ENCODE measurements at places on chromosomes 6 and 20.

DNA sequence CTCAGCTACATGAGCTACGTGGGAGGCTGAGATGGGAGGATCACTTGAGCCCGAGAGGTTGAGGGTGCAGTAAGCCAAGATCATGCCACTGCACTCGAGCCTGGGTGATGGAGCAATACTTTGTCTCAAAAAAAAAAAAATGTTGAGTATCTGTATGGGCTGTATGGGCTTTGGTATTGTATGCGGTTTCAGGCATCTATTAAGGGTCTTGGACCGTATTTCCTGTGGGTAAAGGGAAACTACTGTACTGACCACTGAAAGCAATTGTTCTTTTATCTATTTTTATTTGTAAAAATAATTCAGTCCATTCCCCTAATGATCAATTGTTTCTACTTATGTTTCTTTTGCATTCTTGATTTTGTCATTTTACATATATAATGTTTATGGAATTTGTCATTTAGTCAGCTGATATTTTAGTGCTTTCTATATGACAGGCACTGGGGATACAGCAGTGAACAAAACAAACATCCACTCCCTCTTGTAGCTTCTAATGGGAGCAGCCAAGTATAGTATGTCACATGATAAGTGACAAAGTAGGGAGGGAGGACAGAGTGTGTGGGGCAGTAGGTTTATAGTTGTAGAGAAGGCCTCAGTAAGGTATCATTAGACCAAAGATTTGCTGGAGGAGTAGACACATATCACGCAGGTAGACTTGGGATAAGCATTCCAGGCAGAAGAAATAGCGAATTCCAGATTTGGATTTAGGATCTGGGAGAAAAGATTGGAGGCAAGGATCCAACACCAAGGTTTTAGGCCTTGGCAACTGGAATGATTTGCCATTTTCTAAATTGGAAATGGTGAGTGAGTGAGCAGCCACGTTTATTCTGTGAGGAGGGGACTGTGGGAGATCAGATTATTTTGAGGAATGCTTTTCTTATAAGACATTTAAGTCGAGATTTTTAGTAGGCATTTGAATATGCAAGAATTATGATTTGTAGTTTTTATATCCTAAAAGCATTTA lies 6.0 kb downstream of the PCMT1 start:
- DNase-seq = no peak

DNA sequence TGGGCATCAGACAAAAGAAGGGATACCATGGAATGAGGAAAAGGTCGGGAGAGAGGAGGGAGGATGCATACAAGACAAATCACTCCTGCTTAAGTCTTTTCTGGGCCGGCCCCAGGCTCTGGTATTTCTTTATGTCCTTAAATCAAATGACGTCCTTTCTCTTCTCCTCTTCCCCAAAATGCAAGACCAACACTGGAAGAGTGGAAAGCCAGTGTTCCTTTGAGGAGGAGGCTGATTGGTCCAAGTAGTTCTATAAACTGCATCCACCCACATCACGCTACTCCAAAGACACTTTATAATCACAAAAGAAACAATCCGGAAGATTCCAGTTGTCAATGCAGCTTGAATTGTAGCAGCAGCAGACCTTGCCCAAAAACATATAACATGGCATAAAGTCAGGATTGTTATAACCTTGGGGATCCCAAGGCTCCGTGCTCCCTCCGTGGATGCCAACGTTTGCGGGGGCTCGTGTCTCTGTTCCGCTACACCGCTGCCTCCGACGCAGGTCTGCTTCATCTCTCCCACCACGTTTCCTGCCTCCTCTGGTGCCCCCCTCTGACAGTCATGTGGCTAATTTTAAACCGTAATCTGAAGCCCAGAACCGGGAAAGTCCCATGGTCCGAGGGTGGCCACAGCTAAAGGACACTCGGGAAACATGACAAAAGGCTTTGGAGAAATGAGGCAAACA lies 47.1 kb downstream of the MCUR1 start:
- DNase-seq = peak; percentile 15

- no peak for DNase-seq
These were observed 19.0 kb upstream of the TRDN start for GRCh38 chr6:123655521-123656306.

GRCh38 chr6:164013480-164014208 lies 599.1 kb downstream of the QKI start:
- DNase-seq = no peak

DNA sequence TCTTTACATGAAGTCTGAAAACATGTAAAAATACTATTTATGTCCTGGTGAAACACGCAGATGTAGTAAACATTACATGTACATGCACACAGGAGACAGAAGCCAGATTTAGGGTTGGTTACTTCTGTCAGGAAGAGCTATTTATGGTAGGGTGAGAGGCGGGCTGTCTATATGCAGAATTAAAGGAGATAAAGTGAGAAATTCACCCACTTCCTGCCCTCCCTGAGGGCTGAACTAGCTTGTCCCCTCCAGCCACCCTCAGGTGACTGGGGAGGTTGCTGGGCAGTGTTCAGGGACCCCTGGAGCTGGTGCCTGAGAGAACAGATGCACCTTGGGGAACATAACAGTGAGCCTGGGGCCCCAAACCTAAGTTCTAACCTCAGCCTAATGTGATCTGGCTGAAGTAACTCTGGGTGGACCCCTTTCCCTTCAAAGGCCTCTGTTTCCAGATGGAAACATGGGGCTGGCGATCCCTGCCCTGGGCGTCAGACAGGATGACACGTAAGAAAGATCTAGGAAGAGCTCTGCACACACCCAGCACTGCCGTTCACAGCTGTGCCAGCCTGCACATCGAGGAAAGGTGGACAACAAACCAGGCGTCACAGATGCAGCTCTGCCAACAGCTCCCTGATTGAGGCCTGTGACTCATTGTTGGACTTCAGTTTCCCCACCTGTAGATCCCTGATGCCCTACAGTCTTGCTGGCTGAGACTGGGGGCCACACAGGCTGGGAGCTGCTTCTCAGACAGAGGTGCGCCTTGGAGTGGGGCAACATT lies 1.3 kb downstream of the PI16 start:
- no peak for DNase-seq

DNA sequence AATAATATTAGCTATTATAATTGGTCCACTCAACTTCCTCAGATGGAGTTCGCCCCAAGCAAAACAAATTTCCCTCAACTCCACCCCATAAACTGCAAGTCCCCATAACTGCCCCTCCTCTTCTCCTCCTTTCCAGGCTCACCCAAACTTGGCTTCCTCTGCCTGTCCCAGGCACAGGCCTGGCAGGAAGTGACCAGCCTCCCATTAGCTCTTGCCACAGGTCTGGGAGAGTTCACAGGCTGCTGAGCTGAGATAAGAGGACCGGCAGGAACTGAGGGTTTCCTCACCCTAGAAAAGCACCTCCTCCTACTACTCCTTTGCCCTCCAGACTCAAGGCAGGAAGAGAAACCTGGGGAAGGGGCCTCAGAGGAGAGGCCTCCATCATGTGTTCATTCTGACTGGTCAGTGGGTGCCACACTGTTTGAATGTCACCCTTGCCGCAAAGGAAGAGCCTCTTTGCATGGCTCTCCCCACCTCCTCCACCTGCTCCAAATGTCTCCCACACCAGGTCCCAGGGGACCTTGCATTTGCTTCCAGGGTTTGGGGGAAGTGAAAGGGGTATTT lies 24.5 kb upstream of the SMIM29 start:
- no peak for DNase-seq

- no peak for DNase-seq
These were observed 162.6 kb upstream of the THBS2 start for GRCh38 chr6:169416249-169416648.

DNA sequence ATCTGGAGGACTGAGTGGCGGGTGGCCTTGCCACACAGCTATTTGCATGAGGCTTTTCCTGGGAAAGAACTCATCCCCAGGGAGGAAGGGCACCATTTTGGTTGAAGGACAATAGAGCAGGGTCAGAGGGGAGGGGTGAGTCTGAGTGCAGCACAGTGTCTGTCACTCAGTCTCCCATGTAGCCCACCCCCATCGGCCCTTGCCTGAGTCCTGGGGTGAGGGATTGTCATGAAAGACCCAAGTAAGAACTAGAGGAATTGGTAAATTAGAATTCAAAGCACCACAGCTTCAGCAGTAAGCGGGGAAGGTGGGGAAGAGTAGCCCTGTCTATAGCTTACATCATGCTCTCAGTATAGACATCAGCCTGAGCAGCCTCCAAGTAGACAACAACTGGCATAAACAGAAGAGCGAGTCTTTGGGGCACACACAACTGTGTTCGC lies 90.4 kb upstream of the TMEM30A start:
- no peak for DNase-seq

DNA sequence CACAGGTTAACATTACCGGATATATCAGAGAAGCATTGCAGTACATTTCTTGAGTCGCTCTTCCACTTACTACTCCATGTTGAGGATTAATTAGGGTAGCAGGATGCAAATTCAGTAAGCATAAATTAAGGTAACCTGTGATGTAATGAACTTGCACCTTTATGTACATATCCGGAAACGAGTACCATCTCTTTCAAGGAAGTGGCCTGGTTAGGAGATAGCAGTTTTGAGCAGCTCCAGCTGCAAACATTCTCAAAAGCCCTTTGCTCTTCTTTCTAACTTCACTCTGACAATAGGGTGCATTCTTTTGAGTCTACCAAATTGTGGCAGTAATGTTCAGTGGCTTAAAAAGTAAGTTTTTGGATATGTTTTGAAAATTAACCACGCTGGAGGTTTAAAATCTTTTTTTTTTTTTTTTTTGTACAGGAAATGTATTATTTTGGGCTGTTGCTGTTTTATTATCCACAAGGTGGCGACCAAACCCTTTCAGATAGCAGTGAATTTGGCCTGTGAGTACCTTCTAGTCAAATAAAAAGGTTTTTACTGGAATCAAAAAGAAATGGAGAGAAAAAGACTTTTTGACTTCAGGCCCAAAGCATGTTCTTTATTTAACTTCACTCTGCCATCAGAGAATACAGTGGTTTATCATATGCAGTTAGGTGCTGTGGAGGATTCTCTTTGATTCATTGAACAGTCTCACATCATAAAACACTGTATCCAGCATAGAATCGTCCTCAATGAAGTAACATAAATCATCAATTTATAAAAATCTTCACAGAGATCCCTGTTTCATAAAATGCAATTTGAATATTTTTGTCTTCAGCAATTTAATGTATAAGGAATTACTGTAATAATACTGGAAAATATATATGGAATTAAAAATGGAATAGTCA lies 8.9 kb downstream of the FAM217B start:
- DNase-seq = peak; percentile 12

DNA sequence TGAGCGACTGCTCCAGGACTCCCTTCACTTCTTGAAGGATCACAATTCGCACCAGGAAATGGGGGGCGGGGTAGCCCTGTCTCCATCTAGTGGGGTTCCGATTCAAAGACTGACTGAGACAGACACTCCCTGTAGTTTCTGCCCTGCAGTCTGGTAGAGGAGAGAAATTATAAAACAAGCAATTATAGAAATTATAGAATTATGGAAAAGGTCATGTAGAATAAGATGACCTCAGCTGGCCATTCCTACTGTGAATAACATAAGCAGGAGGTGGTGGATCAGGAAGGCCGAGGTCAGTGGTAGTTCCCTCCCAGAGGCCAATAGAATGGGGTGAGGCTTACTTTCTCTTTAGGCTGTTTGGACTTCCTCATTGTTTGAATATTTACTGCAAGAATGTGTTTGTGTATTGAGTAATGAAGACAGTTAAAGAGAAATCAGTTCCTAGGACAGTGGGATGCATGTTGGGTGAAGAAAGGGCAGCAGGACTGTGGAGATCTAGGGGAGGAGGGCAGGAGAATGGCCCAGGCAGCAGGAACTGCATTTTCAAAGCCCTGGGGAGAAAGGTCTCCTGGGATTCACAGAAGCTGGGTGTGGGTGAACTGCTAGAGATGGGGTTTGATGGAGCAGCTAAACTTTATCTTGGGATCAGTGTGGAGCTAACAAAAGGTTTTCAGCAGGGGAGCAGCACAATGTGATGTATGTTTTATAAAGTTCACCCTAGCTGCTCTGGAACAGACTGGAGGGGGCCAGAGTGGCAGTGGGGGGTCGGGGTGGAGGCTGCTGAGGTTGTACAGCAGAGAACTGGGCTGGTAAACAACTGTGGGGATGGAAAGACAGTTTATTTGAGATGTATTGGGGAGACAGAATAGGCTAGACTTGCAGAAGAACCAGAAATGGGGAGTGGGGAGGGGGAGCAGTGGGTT lies 2.1 kb downstream of the ZNF341 start:
- no peak for DNase-seq

DNA sequence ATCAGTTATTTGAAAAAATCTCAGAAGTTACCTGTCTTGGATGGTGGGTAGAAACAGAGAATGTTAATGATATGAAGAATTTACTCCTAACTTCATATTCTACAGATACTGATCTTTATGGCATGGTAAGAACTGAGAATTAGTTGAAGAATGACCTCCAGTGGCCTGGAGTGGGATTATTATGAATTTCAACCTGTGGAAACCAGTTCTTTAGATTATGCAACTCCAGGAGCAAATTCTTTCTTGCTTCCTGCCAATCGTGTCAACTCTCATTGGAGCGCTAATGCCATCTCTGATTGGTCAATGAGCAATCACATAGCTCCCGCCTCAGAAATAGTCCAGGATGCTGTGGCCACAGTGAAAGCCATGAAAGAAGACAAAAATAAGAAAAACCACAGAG lies 40.6 kb downstream of the LYRM2 start:
- DNase-seq = no peak

- DNase-seq = no peak
These were observed 125.1 kb upstream of the NXT1 start for GRCh38 chr20:23225407-23226060.
